ENCODE measurements at places on chromosomes 2 and 18.

GRCh38 chr2:172074254-172074653 lies 11.1 kb upstream of the DLX1 start:
- DNase-seq, result no peak

DNA sequence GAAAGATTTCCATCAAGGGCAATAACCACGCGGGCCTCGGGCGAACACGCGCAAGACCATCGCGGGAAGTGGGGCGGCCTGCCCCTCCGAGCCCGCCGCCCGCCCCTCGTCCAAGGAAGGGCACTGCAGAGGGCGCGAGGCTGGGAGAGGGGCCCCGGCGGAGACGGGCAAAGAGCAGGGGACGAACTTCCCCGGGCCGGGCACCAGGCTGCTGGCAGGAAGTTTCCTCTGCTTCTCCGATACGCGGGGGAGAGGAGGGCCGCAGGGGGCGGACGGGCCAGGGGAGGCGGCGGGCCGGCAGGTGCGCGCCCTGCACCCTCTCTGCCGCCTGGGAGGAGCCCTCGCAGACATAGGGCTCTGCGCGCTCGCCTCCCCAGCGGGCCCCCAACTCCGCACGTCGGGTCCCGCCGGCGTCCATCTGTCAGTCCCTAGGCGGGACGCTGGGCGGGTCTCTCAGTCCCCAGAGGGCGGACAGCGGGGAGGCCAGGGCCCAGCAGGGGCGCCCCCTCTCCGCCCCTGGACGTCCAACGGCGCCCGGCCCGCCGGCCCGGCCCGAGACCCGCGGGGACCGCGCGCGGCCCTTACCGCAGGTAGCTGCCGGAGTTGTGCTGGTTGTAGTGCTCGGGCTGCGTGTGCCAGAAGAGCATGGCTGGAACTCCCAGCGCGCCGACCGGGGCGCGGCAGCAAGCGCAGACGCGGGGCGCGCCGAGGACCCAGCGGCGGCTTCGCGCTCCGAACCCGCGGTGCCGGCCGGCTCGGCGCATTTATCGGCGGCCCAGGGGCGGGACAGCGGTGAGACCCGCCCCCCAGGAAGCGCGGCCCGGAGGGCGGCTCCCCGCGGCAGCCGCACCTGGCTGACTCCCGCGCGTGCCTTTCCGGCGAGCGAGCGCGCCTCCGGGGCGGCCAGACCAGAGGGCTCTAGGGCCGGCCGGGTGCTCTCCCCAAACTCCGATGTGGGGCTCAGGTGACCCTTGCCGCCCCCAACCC lies at the start of gene TFCP2L1:
Gene TFCP2L1 (minus strand): TSS at position 740 of the 987 bp plus-strand sequence. CDS start 93 bp downstream, at position 647.
- DNase-seq, result no peak

- DNase-seq, result peak; percentile 61
These were observed 131.6 kb downstream of the CDH2 start for GRCh38 chr18:28045176-28045810.

DNA sequence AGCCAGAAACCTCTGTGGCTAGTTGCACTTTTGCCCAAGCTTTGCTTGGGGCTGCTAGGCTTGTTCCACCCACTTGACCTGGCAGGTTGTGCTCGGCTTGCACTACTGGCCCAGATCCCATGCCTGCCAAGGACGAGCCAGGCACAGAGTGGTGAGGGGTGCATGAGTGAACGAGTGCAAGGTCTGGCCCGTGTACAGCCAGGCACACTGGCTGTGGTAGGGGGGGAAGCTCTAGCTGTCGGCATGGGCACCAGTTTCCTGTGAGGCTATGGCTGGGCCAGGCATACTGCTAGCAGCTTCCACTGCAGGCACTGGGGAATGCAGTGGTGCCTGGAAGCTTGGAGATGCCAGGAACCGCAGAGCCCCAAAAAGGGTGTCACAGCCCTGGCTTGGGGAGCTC lies 210.4 kb downstream of the AKAIN1 start:
- no peak for DNase-seq

DNA sequence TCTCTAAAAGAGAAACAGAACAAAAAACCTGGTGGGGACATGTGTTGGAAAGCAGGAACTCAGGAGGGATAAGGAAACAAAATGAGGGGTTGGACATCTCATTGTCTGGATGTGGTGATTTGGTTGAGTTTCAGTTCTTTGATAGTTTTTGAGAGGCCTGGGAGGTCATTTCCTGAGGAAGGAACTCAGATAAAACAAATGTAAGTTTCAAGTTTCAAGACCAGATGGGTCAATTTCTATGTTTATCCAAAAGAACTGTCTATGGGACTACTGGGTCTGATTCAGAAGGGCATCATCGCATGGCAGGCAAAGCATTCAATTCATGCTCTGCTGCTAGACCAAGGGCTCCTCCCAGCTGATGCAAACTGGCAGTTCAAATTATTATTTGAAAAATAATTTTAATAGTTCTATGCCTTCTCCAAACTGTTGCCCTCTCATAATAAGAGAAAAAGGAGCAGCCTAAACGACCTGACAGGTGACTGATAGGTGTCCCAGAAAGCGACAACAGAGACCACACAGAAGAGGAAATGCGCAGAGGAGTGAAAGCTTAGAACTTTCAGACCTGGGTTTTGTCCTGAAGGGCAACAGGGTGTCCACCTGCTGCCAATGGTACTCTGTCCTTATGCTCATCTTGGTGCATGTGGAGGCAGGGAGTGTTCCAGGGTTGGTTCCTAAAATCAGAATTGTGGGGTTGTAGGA lies 39.3 kb upstream of the SH3RF3 start:
- DNase-seq, result no peak

DNA sequence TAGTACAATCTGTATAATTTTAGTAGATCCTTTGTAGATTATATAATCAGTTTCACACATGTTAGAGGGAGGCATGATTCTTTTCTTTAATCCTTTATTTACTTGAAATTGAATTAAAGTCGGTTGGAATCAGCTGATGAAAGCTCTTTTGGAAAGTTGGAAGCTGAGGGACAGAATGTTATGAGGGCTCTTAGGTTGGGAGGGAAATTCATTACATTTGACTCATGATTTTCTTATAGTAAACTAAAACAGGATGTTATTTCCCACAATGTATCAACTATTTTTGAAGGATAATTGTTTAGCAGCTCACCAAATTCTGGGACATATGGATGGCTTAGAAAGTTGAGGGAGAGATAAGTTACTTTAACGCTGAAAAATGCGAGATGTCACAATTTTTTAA lies 52.7 kb upstream of the TMEFF2 start:
- DNase-seq, result peak; percentile 22

DNA sequence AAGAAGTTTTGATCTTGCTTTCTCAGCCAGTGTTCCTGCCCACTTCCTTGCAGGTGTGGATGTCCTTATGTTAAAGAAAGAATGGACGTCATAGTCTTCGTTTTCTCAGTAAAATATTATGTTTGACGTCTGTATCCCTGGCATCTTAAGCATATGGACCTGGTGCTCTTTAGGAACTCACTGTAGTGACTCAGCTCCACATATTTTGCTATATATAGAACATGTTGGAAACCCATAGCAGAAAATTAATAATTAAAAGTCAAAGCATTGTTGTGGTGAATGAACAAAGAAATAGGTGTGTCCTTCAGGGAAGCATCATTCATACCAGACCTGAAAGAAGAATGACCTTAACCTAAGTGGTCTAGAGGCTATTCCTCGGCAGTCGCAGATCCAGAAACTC lies 196.1 kb downstream of the MCFD2 start:
- peak; percentile 82 for DNase-seq

DNA sequence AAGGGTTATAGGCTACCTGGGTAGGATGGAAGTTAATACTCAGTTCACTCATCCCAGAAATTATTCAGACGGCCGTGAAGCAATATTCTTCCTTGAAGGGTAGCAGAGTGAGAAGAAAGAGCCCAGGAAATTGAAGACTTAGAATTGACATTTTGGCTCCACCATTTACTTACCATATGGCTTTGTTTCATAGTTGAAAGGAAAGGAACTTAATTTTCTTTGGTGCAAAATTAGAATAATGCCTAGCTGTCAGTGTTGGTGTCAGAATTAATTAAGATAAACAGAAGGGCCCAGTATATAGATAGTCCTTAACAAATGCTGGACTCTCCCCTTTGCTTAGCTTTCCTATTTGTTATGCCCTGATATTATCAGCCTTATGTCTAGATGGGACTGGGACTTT lies 263.2 kb downstream of the KCNJ3 start:
- no peak for DNase-seq

GRCh38 chr2:74357627-74358026 lies 14.4 kb upstream of the SLC4A5 start:
- no peak for DNase-seq

- DNase-seq, result no peak
These were observed 1065.1 kb upstream of the NRXN1 start for GRCh38 chr2:52097071-52097470.

DNA sequence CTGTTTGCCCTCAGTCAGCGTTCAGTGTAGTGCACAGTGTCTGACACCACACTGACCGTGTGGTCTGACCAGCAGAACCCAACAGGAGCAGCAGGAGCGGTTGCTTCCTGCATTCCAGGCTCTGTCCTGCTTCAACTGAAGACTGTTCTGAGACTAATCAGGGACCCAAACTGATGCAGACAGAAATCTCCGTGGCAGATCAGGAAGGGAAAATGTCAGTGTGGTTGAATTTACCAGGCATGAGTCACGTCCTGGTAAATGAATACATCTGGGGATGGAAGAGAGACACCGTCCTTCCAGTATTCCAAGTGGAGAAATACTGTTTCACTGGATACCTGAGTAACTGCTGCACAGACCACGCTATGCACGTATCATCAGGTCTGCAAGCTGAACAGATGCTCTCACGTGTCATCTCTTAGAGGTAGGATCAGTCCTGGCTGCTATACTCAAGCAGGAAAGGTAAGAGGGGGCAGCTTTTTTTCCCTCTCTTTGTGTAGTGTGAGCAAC lies 223.6 kb upstream of the EPAS1 start:
- DNase-seq, result peak; percentile 97

GRCh38 chr2:191150600-191151330 lies at the start of gene STAT4:
STAT4 (minus strand) TSS chr2:191150994; CDS start chr2:191148203, 2,791 bp downstream.
- peak; percentile 61 for DNase-seq

- no peak for DNase-seq
These were observed 752 bp downstream of the MGAT4A start for GRCh38 chr2:98730053-98730706.

DNA sequence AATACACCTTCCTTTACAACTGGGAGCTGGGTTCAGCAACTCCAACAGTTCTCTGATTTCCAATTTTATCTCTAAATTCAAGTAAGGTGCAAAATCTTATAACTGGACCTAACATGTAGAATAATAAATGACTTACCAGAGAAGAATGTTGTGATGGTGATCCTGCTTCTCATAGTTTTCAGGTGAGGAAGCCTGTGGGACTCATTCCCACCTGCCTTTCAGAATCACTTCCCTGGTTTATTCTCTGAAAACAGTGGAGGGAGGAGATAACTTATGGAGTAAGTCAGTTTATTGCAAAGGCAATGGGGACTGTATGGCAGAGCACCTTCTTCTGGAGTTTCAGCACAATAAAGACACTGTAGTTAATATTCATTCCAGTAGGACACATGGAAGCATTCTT lies 1188.2 kb upstream of the FAM98A start:
- no peak for DNase-seq

DNA sequence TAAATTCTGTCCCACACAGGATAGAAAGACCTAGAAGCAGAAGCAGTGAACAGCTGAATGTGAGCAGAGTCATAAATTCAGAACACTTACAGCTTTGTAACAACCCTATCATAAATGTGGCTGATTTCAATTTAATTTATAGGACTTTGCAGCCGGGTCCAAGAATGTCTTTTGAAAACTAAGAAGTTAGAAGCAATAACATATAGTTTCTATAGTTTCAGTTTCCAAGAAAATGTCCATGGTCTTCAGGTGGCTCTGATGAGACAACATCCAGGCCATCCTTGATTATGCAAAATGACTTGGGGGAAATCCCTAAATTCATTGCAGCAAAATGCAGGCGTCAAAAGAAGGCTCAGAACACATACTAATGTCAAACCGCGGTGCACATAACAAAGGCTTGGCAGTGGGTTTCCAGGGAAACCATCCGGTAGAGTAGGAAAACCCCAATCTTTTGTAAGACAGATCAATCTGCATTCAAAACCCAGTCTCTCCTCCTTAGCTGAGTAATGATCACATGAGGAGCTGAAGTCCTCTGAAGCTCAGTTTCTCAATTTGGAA lies 442.2 kb upstream of the ID2 start:
- peak; percentile 45 for DNase-seq

GRCh38 chr2:238487652-238488346 lies 61.1 kb downstream of the ASB1 start:
- no peak for DNase-seq

Measured in fibroblast of skin of right quadriceps (primary cell).